Prostate gland (tissue), 2 donors: ENCODE measurements at places on chromosomes 1 and 21.

- no peak for DNase-seq
Measured at GRCh38 chr1:115982400-115982799, 6.1 kb downstream of the SLC22A15 start.

GRCh38 chr1:236795757-236796667 lies 920 bp downstream of the MTR start:
- DNase-seq: no peak

DNA sequence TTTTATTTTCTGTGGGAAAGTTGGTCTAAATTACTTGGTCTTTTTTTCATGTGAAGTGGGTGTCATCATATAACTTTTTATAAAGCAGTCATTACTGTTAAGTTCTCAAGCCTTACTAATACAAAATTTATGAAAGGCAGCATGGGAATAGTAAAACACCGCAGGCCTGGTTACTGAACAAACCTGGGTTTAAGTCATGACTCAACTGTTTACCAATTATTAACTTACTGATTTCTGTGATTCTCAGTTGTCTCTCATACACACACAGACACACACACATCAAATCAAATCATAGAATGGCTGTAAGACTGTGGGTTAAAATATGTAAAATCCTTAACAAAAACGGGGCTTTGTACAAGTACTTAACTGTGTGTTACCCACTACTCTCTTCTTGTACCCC lies 14.6 kb downstream of the MAEL start:
- DNase-seq: no peak

DNA sequence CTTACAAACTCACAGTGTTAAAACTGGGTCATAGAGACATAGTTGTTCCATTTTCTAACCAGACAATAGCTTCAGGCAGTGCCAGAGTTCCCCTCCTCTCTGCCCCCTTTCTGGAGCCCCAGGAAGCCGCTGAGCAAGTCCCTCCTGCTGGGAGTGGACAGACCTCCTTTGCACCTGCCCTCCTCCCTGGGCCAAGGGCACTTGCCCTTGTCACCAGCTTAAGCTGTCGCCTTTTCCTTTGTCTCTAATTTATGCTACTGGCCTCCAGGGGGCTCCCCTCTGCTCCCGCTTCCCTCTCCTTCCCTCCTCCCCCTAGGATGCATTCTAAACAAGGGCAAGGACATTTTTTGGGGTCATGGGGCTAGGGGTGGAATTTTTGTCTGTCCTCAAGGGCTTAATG lies 182.4 kb downstream of the MIS18A start:
- no peak for DNase-seq

- no peak for DNase-seq
Measured at GRCh38 chr1:54404939-54405897, 976 bp downstream of the SSBP3 start.

- no peak for DNase-seq
Measured at GRCh38 chr1:226779561-226779960, 40.5 kb upstream of the ITPKB start.

DNA sequence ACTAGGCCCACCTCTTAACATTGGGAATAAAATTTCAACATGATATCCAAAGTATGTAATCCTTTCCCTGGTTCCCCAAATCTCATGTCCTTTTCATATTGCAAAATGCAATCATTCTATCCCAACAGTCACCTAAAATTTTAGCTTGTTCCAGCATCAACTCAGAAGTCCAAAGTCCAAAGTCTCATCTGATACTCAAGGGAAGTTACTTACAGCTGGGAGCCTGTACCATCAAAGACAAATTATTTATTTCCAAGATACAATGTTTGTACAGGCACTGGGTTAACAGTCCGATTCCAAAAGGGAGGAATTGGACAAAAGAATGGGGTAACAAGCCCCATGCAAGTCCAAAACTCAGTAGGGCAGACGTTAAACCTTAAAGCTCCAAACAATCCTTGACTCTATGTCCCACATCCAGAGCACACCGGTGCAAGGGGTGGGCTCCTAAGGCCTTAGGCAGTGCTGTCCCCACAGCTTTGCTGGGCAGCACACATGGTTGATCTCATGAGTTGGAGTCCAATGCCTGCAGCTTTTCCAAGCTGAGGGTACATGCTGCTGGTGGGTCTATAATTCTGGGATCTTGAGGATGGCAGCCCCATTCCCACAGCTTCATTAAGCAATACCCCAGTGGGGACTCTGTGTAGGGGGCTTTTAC lies 78.8 kb downstream of the DDAH1 start:
- DNase-seq: no peak

- DNase-seq: no peak
Measured at GRCh38 chr1:56444960-56445646, 134.3 kb downstream of the PLPP3 start.

GRCh38 chr1:209444961-209445360 lies 138.6 kb upstream of the CAMK1G start:
- DNase-seq: no peak

DNA sequence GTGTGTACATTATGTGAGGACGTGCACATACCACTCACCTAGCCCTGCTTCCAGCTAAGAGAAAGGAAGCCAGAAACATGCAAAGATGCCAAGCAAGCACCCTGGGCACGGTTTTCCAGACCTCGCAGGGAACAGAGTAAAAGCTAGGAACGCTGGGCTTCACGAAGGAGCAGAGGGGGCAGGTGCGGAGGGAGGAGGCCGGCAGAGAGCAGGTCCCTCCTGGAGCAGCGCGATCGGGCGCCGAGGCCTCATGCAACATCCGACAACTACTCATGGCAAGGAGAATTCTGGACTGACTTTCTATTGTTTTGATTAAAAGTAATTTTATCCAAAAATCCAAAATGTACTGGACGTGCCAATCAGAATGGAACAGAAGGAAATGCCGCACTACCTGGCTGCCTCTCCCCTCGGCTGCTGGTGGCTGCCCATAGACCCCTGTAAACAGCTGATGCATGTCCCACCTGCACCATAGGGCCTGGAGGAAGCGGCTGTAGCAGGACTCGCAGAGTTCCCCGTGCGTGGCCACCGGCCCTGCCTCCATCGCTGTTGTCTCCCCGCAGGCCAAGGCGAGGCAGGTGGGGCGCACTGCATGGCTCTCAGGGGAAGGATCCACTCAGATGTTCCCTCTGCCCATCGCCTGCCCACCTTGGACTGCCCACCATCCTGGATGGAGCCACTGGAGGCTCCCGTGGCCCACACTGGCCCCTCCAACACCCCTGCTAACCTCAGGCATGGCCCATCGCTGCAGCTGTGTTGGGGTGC lies 93.5 kb downstream of the WDR4 start:
- no peak for DNase-seq

GRCh38 chr1:2348346-2349325 lies 42.7 kb downstream of the MORN1 start:
- no peak for DNase-seq

DNA sequence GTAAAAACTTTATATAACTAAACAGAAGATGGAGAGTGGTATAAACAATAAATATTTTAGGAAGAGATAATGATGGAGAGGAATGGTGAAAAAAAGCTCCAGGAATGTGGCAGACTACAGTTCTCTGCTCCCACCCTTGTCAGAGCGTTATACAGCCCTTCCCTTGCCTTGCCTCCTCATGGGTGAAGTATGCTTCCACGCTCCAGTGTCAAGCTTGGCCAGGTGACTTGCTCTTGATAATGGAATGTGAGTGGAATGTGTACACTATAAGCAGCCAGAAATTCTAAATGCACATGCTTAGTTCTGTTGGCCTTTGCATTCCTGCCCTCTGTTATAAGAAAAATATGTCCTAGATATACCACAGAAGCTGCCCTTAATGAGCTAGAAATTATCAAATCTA lies 24.7 kb upstream of the POGK start:
- DNase-seq: no peak

GRCh38 chr1:154344977-154345837 lies 19.9 kb downstream of the ATP8B2 start:
- DNase-seq: no peak

GRCh38 chr1:118862755-118863154 lies 125.4 kb downstream of the TBX15 start:
- no peak for DNase-seq

DNA sequence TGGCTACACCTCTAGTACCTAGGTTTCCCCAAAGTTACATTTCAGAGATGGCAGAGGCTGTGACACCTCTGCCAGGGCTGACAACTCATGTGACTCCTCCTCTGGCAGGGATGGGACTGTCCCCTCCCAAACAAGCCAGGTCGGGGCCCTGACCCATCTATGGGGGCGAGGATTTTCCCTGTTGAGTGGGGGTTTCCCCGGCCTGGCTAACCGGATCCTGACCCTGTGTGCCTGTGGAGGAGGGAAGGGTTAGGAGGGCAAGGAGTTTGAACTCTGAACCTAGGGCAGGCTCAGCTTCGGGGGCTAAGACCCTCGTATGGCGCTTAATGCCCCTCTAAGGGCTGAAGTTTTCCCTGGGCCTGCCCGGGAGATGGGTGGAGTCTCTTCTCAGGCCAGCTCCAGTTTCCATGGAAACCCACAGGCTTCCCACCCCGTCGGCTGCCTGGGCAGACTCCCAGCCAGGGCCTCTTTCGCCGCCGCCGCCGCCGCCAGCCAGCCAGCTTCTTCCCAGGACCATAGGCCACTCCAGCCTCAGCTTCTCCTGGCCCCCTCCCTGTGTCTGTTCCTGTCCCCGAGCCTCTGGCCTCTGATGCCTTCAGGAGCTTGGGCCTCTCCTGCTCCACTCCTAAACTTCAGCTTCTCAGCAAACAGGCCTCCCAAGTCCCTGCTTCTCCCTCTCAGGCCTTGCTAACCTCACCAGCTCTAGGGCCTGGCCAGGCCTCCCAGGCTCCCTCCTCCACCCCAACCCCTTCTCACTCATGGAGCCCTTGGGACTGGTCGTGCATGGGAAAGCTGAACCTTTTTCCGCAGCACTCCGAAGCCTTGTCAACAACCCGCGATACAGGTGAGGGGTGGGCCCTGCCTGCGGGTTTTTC lies at the start of gene BTBD19:
Gene BTBD19 (plus strand): TSS at position 461 of the 875 bp plus-strand sequence. CDS start 298 bp downstream, at position 759.
- DNase-seq: no peak

- peak; percentile 33 for DNase-seq
Measured at GRCh38 chr1:214446772-214447556, 104.4 kb downstream of the PTPN14 start.

- no peak for DNase-seq
Measured at GRCh38 chr1:95080446-95080845, 7.7 kb upstream of the ALG14 start.

DNA sequence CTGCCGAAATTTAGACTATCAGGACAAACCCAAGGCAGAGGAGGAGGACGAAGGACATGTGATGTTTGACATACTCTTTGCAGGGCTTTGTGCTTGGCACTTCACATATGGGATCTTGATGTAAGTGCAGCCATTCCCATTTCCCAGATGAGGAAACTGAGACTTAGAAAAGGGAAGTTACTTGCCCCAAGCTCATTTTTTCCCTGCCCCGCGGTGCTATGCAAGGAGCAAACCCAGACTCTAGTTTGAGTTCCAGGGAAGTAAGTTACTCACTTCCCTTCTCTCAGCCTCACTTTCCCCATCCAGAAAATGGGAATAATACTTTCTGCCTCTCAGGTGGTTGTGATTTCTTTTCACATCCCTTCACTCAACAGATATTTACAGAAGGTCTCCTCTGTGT lies 4.5 kb upstream of the FOXO6 start:
- no peak for DNase-seq

DNA sequence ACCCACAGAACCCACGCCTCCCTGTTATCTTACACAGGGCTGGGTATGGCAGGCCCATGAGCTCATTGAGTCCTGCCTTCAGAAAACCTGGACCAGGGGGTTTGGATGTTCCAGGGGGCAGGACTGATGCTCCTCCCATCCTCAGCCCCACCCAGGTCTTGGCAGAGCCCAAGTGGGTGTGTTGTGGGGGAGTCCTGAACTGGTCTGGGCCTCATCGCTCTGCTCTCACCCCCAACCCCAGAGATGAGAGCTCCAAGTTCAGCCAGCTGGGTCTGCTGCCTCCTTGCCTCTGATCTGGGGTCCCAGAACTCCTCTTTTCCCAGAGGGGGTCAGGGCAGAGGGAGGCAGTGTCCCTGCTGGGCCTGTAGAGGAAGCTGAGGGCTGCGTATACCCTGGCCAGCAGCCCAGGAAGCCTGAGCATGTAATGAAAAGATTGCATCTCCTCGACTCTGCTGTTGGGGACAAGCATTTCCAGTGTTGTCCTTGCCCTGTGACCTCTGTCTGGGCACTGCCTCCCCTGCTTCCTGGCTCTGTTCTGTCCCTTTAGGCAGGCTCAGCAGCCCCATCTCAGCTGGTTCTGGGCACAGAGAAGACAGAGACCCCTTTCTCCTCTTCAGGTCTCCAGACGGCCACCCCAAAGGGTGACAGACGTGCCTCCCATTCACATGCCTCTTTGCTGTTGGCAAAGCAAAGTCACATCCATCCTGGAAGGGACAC lies 54.7 kb upstream of the EPS8L3 start:
- no peak for DNase-seq

DNA sequence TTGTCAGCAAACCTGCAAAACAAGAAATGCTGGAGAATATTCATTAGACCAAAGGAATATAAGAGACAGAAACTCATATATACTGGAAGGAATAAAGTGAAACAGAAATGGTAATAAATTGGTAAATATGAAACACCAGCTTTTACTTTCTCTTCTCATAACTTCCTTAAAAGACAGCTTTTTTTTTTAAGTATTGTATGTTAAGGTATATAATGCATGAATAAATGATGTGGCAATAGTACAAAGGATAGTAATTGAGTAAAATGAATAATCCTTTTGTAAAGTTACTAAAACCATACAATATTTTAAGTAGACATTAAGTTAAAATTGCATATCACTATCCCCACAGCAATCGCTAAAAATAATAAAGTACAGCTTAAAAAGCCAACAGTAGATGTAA lies 64.8 kb downstream of the TRIM33 start:
- DNase-seq: no peak

- DNase-seq: no peak
Measured at GRCh38 chr1:169461390-169462000, 24.2 kb downstream of the SLC19A2 start.

DNA sequence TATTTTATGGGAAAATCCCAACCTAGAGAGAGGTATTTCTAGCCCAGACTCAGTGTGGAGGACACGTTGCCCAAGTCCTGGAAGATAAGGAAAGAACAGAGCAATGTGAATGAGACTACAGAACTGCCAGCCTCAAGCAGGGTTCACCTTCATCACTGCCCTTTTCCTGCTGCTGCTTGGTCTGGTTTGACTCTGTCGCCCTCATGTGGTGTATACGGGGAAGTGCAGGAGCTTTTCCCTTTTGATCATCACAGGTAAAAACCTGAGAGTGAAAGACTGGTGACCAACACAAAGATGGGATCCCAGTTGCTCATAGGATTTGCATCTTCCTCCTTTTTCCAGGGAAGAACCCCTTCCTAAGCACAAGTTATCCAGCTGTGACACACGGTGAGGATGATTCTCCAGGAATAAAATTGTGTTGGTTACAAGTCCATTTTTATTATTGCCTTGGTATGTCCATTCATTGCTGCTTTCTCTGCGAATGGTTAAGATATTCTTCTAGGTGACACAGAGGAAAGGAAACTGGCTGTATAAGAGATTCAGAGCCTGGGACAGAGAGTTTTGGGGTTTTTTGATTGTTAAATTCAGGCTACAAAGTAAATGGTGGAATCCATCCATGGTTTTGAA lies 89.5 kb upstream of the CD53 start:
- DNase-seq: peak; percentile 40

DNA sequence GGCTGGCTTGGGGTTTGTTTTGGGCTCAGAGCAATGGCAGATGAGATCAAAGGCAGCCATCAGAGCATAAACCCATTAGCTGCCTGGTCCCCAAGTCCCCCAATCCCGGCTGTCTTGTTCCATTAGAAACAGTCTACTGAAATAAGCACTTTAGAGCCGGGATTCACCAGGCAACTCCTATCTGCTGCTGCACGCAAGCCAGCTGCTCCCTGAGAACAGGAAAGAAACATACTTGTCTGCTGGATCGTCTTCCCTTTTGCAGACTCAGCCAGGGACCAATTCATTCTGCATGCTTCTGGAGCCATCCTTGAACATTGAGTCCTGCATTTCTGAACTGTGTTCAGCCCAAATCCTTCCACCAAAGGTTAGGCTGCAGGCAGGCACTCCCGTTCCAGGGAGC lies 21.8 kb downstream of the RXRG start:
- DNase-seq: no peak
